ENCODE measurements at places on chromosomes 5 and 9.

GRCh38 chr5:175885813-175886212, 14.4 kb downstream of the CPLX2 start:
- DNase-seq, result no peak

DNA sequence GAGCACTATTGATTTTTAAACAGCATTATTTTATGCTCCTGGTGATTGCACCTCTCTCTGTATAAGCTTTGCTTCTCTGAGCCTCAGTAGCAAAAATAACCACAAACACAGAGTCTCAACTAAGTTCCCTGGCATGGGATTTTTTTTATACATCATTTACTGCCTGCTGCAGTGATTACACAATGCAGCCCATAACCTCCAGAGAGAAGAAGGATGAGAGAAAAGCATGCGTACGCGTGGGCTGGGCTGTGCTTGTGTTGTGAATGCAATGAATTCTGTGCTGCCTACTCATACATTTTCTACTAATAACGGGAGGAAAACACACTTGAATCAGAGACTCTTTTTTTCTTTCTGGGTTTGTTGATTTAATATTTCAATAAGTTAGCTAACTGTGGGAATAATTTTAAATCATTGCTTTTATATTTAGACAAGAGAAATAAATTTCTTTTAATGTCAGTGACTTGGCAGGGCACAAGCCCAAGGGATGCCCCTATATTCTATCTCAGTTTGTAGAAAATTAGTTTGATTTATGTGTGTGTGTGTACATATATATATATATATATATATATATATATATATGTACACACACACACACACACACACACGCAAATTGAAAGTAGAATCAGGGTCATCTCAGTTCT, 351.5 kb downstream of the MED10 start:
- no peak for DNase-seq

DNA sequence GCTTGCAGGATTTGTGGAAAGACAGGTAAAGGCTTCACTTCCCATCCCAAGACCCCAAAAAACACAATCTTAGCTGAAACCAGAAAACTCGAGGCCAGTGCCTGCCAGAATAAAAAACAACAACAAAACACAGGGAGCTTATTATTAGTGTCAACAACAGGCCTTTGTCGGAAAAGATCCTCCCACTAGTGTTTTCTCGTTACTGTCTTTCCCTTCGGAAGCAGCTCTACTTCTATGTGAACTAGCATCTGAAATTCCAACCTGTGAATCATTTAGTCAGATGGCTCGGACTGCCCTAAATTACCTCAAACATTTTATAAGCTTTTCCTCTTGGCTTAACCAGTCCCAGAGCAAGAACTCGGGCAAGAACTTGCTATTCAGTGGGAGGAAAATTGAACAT, 122.2 kb upstream of the GNA14 start:
- no peak for DNase-seq

- DNase-seq, result no peak
Measured at GRCh38 chr9:82736701-82737100, 326.2 kb downstream of the RASEF start.

DNA sequence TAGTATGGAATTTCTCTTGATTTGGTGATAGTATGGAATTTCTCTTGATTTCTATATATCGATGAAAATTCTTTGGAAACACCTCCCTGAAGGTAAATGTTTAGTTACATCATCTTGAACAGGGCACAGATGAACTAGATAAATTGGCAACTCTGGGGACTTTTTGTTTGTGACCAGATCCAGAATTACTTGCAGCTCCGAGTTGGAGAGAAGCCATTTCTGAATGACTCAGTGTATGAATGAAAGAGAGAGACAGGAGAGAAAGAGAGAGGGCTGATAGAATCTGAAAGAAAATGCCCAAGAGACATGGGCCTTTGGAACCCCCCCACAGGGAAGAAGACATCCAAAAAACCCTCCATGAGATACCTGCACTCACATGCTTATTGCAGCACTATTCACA, 14.1 kb downstream of the TNFSF15 start:
- no peak for DNase-seq

DNA sequence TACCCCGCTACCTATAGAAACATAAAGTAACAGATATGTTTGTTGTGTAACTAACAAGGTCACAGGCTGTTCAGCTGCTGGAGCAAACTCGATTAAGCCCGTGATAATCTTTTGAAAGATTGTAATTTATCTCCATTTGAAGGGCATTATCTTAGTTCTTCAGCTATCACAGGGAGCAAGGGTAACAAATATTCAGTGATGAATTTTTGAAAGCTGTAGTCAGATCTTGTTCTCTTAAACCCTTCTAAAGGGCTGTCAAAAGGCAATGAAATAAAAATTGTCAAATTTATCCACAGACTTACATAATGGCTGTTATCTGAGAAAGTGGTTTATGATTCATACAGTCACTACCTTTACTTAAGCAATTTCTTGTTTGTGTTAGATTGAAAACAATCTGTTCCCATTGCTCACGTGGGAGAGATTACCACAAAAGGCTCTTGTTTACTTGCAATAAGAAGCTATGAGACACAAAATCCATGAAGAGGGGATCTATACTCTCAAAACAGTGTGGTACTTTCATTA, 78.3 kb upstream of the ZNF608 start:
- DNase-seq, result no peak

GRCh38 chr5:76583163-76584047, 39.8 kb downstream of the F2RL2 start:
- no peak for DNase-seq

- no peak for DNase-seq
Measured at GRCh38 chr9:12784461-12785259, 9.8 kb downstream of the LURAP1L start.

- no peak for DNase-seq
Measured at GRCh38 chr5:93304456-93305250, 276.4 kb downstream of the NR2F1-AS1 start.

- peak; percentile 63 for DNase-seq
Measured at GRCh38 chr9:91734371-91734981, 215.6 kb downstream of the ROR2 start.

DNA sequence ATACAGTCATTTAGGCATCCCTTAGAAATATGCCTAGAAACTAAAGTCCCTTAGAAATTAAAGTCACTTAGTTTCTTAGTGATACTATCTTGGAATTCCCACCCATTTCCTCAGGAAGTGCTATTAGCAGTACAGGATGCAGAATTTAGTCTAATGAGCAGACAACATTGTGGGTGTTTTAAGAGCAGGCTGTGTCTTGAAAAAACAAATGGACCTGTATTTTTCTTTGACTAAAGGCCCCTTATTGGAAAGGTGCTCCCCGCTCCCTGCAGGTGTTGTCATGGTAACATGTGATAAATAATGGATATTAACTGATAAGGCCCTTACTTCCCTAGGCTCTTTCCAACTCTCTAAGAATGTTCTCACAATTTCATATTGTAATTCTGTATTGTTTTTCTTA, 38.8 kb upstream of the STARD4 start:
- no peak for DNase-seq

DNA sequence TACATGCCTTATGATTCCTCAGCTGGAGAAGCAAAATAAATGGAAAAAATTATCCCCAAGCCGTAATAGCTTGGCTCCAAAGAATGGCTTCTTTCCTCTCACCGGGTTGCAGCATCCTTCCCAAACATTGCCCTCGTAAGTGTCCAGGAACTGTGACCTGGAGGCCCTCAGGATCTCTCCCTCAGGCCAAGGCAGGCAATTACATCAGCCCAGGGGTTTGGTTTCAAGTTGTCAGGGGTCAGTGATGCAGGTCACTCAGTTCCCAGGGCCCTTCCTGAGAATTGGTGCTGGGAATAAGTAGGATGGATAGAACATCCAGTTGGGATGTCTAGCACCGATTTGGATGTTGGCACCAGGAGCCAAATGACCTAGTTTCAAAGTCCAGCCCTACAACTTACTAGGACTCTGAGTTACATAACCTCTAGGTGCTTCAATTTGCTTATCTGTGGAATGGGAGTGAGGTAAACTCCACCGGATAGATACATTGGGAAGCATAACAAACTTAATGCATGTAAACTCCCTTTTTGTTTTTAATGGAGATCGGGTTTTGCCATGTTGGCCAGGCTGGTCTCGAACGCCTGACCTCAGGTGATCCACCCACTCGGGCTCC, 133.5 kb upstream of the DAP start:
- no peak for DNase-seq

- DNase-seq, result peak; percentile 86
Measured at GRCh38 chr9:136485049-136486045, 2.5 kb upstream of the SEC16A start.

- DNase-seq, result no peak
Measured at GRCh38 chr9:116844621-116845020, 157.5 kb downstream of the TRIM32 start.

DNA sequence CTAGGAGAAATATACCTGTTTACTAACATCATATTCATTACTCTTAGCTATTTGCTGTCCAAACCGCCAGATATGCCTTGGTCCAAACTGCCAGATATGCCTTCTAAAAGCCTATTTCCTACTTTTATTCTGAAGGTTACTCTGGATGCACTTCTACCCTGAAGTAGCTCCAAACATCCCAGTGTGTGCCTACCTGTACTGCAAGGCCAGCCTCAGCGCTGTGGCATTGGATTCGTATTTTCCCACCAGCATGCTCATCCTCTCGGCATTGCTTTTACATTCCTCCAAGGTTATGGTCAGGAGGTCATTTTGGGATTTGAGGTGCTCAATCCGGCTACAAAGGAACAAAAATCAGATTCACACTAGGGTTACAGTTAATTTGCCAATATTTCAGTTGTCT, 94.3 kb downstream of the DCP2 start:
- DNase-seq, result no peak

GRCh38 chr9:122949696-122950095, 8.9 kb downstream of the RABGAP1 start:
- DNase-seq, result no peak

DNA sequence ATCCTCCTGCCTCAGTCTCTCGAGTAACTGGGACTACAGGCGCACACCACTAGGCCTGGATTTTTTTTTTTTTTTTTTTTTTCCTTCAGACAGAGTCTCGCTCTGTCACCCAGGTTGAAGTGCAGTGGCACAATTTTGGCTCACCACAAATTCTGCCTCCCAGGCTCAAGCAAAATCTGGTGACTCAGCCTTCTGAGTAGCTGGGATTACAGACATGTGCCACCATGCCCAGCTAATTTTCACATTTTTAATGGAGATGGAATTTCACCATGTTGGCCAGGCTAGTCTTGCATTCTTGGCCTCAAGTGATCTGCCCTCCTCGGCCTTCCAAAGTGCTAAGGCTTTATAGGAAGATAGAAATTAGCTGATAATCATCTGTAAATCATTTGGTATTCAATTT, 43.9 kb downstream of the NSA2 start:
- no peak for DNase-seq

DNA sequence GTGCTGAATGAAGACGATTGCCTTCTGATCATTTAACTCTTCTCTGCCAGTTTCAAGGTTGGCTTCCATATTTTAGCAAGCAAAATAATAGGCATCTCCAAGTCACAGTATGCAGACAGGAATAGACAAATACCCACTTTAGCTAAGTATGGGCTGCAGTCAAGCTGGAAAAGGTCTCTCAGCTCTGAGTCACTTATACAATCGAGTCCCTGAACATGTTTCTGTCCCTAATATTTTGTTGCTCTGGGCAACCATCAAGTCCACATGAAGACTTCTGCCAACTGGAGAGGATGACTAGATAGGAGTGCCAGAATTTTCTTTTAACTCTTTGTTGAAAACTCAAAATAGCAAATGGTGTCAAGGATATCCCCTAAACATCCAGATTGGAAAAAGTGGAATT, 575.3 kb downstream of the RAB3C start:
- DNase-seq, result no peak

DNA sequence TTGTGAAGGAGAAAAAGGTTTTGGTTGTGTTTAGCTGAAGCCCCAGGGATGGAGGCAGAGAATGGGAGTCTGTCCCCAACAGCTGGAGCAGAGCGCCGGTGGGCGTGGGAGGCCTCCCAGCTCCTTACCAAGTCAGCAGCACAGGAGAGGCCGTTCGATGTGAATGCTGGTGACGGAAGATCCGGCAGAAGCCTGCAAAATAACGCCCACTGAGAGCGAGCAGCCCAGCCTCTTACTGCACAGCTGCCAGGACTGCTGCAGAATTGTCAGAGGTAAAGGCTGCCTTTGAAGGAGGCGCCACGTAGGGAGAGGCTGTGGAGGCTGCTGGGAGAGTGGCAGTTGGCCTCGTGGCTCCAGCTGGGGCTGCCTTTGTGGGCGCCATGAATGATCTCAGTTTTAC, 26.2 kb downstream of the ANGPTL2 start:
- no peak for DNase-seq

DNA sequence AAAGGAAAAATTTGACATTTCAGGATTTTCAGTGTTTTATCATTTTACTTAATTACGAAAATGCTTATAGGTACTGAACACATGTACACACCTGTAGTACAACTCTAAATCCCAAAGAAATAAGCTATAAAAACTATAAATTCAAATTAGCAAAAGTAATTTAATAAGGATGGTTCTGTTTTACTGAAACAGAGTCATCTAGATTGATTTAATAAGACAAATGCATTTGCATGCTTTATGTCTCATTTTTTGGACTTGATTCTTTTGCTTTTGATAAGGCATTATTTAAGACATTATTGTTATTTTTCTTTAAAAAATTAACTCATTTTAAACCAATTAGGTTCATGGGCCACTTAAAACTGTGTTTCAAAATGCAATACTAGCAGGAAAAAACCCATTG, 201.2 kb downstream of the PIK3R1 start:
- DNase-seq, result no peak

- DNase-seq, result no peak
Measured at GRCh38 chr9:35852876-35853865, 17.0 kb downstream of the OR13J1 start.

DNA sequence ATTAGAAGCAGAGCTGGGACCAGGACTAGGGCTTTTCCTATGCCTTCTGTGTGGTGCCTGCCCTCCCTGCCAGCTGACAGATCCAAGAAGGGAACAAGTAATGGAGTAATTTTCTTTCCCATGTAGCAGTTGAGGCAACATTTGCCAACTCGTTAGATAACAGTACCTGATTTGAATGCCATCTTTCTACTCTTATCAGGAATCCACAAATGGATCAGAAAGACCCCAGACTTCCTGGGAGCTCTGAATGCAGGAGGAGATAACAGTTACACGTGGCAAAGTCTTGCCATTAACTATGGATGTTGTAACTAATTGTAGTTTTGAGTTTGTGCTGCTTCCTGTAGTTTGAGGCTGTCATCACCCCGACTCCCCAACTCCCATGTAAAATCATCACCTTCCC, 39.2 kb downstream of the RCL1 start:
- DNase-seq, result no peak

- no peak for DNase-seq
Measured at GRCh38 chr5:154296525-154297159, 106.1 kb downstream of the GALNT10 start.

DNA sequence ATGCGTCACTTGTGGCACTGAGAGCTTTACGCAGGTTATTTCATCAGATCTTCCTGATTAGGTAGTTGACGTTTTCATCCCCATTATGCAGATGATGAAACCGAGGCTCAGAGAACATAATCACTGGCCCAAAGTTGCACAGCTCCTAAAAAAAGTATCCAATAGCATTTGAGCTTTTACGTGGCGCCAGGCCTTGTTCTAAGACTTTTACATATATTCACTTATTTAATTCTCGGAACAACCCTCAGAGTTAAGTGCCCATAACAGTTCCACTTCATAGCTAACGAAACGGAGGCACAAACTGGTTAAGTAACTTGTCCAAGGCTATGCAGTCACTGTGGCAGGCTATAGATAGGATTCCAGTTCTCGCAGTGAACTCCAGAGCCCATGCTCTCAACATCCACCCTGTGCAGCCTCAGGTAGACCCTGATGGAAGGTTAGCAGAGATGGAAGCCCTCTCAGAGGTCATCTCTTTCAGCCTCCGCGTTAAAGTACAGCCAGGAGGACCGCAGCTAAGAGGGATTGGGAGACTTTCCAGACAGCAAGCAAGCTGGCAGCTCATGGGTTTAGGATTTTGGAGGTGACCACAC, 39.3 kb downstream of the AMBP start:
- no peak for DNase-seq
